ENCODE measurements at places on chromosomes 11 and 22.
A peak's percentile ranks its signal among the peaks of the same experiment; 100 is the strongest.

- no peak for DNase-seq
Measured at GRCh38 chr11:62715150-62716130, 8.0 kb downstream of the GNG3 start.

DNA sequence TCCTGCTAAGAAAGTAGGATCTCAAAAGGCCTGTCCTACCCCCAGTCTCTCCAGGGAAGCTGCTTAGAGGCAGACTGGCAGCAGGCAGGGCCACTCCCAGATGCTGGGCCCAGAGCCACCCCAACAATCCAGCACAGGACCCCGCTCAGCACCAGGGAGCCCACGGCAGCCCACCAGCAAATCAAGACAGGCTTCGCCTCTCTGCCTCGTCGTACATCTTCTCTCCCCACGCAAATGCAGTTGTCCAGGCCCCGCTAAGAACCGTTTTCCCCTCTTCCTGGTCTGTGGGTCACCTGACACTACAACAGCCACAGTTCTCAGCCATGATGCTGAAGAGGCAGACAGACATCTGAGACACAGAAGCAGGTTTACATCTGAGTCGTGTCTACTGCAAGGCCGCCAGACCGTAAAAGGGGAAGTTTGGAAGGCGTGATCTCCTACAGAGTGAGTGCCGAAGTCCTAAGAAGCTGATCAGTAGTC, 51.1 kb downstream of the IGSF9B start:
- no peak for DNase-seq

DNA sequence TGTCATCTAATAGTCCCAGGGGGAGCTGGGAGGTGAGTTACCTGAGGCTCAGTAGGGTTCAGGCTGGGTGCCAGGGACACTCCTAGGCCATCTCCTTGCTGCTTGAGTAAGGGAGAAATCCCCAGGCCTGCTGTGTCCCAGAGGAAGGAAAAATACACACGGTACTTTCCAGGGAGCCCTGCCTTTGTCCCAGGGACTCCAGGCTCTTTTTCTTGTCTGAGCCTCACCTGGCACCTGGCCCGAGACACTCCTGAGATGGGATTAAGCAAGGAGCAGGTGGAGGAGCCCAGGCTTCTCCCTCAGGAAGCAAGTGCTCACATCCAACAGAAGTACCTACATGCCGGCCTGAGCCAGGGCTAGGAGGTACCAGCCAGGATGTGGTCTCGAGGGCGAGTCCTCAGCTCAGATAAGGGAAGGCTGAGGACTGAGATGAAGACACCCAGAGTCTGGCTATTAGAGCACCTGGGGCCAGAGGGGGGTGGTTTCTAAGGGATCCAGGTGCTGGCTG, 899 bp upstream of the KLHDC7B start:
- DNase-seq: no peak

DNA sequence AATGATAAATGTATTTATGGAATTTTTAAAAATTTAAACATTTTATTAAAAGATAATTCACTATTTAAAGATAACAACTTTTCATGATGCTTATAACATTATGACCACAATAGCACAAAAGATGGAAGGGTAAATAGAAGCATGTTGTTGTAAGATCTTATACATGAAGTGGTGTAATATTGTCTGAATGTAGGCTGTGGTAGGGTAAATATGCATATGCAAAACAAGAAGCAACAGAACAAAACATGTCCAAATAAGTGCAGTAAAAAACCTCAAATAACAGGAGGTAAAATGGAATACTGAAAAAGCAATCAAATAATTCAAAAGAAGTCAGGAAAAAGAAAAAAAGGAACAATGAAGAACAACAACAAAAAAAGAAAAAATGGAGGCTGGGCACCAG, 56.0 kb downstream of the ADM start:
- DNase-seq: no peak

- no peak for DNase-seq
Measured at GRCh38 chr22:19406281-19406811, 25.2 kb downstream of the HIRA start.

DNA sequence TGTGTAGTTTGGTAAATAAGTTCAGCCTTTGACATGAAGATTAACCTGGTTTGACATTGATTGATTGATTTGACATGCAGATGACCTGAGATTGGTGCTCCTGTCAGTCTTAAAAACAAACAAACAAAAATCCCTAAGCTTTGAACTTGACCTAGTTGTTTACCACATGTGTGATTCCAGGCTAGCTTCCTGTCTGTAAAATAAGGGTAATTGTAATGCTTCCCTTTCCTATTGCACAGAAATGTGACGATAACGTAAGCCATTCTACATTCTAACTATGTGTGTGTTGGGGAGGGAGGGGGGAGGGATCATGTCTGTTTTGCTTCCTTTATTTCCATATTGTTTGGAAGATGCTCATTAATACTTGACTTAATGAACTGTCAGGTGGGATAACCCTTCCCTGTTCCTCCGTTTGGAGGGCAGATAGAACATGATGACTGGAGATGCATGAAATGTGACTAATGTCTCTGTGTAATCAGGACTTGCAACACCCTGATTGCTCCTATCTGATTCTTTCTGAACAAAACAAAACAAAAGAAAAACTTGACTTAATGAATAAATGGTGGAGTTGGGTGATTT, 106.1 kb upstream of the CLMP start:
- DNase-seq: no peak

DNA sequence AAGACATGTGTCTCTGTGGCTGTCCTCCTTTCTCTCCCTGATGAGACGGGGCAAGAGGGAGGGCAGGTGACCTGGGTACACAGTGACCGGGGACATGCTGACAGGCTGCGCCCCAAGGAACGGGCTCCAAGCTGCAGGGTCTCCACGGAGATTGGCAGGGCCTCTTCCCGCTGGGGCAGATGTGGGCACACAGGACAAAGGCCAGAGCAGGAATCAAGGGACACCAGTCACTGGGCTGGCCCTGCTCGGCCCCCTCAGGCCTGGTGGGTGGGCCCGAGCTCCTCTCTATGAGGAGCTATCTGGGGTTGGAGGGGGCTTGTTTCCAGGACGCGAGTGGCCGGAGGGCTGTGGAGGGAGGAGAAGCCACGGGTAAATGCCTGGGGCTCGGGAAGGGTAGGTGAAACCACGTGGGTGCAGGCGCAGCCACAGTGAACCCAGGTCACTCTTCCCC, 11.2 kb downstream of the PNPLA5 start:
- no peak for DNase-seq

GRCh38 chr22:24102366-24103200, 78.7 kb upstream of the SUSD2 start:
- DNase-seq: no peak

DNA sequence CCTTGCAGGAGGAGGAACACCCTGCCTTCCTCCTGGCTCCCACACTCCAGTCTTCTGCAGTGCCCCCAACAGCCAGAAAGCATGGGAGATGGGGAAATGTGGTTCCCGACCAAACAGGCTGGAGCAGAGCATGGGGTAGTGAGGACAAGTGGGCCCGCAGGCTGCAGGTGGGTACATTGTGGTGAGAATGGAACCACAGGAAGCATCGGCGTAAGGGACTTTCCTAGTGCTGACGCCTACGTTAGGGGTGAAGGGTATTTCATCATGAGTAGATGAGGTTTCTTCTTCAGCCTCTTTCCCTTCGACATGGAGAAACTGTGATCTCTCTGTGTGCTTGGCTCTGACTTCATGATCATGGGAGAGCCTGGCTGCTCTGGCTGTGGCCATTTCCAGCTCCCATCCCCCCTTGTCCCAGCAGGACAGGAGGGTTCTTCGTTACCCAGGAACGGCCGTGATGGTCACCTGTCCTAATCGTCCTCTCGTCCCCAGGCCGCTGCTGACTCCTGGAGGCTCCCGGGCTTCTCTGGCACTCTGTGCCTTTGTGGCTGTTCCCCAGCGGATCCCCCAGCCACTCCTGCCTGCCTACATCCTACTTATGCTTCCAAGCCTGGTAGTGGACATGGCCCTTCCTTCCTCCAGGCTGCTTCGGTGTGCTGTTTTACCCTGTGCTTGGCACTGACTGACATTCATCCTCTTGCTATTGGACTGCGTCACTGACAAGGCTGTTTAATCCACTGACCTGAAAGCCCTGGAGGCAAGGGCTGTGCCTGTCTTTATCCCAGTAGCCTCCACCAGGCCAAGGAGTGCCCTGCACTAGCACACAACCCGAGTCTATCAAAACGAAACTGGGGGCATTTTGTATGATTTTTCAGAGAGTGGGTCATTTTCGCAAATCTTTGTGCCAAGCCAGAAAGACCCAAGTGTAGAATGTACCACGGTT, 65.2 kb upstream of the CECR2 start:
- DNase-seq: no peak

GRCh38 chr11:12439615-12440014, 62.2 kb downstream of the PARVA start:
- DNase-seq: no peak

DNA sequence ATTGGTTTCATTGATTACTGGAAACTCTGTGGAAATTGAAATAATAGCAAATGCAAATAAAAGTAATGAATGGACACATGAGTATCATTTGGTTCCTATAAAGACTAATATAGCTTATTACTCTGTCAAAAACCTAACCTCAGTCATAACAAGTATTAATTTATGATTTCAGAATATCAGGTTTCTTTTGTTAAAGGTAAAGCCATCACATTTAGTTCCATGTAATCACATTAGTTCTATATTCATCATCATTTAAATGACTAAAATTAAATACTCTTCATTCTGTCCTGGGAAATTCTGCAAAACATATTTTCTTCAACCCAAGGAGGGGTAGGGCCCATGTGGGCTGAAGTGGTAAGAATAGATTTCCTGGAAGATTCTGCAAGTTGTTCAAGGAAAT, 68.2 kb upstream of the ANO3 start:
- DNase-seq: no peak

DNA sequence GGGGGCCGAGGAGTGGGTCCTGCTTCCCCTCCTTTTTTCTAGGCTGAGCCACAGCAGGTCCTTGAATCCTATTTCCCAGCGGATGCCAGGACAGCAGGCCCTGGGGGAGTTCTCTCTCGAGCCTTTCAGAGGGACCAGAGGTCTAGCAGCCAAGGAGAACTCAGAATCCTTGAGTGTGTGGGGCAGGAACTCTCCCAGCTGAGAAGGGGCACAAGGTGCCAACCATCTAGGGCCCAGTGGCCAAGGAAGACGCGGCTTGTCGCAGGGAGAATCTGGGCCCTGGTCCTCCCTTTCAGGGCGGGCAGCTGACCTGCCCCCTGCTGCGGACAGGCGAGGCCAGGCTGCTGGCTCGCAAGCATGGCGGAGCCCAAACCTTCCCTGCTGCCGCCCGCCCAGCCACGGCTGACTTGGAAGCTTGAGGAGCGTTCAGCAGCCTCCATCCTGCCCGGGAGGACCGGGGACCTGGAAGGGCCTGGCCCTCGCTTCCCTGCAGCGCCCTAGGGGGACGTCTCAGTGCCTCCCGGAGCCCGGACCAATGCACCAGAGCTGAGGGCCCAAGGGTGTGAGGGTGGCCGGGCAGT, 972 bp upstream of the TSSC4 start:
- no peak for DNase-seq

DNA sequence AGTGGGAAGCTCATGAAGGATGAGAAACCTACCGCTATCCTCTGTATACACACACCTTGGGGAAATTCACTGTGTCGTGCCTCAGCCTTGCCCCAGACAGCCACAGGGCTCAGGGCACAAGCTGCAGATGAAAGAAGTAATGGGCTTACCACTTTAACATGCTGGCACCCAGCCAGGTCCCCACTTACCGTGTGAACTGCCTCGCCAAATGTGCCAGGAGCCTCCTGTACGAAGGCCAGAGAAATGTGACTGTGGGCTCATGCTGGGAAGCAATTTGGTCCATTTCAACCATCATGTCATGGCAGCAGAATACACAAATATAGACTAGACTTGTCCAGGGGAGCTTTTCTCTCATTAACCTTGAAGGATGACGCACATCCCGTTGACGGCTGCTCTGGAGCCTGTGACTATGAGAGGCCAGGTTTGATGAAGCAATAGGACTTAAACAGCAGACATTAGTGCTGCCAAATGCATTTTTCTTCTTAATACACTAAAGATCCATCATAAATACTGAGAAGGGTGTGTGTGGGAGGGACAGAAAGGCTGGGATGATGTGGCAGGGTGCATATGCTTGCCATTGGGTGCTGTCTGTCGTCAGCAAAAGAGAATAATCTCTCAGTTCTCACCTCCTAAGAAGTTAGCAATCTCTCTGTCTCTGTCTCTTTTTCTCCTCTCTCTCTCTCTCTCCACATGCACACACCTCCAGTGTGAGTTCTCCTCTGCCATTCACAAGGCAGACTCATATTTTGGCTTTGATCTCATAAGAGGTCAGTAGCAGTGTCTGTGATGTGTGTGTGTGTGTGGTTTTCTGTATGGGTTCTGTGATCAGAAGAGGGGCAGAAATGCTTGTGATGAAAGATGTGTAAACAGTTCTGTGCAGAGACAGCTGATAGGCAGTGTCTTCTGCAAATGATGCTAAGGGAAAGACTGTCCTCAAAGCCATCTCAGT, 142.4 kb downstream of the KIRREL3 start:
- DNase-seq: peak; percentile 37

Data from GM04503 (cell line).